Ovary (tissue), 10 donors: ENCODE measurements at places on chromosomes 1 and 21. TPM values are rescaled to one million over a fixed set of nuclear protein-coding genes. Genes with fewer than 3 reads are reported as not detected.

- no peak for DNase-seq
- H3K4me1 ChIP-seq = peaks cover 2% of the 10 kb centered on the region
- no peak overlapping the region for H3K27ac ChIP-seq
- no peaks in the 10 kb centered on the region for H3K36me3 ChIP-seq
- H3K4me3 ChIP-seq = no peak overlapping the region
Observed at GRCh38 chr1:22854688-22855565, 117.7 kb downstream of the LACTBL1 start.

DNA sequence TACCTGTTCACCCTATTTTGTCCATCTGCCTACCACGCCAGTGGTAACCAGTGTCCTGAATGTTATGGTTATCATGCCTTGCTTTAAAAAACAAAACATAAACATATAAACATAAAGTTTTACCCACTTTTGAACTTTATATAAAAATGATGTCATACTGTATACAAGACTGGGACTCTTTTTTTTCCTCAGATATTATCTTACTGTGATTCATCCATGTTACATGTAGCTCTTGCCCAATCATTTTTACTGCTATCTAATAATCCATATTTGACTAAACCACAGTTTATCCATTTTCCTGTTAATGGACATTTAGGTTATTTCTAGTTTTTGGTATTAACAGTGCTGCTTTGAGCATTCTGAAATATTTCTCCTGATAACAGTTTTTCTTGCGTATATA lies 78.8 kb downstream of the GPR161 start:
- no peak overlapping the region for H3K4me3 ChIP-seq
- no peak for DNase-seq
- no peaks in the 10 kb centered on the region for H3K27me3 ChIP-seq
- no peaks in the 10 kb centered on the region for H3K36me3 ChIP-seq

DNA sequence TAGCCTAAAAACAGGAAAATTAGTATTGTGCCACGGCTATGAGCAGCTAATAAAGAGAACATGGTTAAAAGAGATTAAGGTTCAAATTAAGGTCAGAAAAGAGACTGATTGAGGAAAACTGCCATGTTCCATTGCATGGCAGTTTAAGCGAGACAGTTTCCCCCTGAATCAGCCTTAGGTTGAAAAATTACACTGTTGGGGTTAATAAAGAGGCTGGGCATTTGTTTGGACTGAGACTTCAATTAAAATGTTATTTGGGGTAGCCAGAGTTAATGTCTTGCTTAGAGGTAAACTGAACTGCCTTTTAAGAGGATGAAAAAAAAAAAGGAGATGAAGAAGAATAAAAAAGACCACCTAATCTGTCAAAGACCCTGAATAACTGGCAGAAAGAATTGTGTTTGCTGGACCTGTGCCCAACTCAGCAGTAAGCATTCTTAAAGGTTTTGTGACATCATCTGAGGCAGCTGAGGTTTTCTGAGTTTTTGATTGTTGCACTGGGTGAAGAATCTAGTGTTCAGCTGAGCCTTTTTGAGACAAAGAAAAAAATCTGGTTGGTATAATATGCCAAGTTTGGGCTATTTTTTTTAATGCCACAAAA lies 17.7 kb upstream of the PROX1 start:
- no peak overlapping the region for H3K4me3 ChIP-seq
- no peak for DNase-seq
- no peaks in the 10 kb centered on the region for H3K4me1 ChIP-seq
- no peak overlapping the region for H3K27ac ChIP-seq

- no peak overlapping the region for H3K27ac ChIP-seq
- no peaks in the 10 kb centered on the region for H3K4me1 ChIP-seq
- H3K4me3 ChIP-seq = no peak overlapping the region
- H3K36me3 ChIP-seq = no peaks in the 10 kb centered on the region
Observed at GRCh38 chr1:33667386-33668282, 195.2 kb downstream of the ZSCAN20 start.

The AUNIP gene
- total RNA-seq = 0.45 TPM

DNA sequence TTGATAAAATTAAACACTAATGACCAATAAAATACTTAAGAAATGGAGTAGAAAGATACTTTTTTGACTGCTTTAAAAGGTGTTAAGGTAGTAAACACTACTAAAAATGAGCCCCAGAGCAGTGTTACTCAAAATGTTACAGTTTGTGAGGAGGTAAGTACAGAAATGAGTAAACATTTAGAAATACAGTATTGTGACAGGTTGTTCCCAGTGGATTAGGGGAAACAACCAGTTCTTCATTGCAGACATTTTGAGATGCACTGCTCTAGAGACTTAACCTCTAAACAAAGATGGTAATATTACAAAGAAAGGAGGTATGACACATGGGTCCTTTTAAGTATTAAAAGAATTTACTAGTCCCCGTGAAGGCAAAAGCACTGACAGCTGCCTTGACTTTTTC lies 12.7 kb downstream of the DHX9 start:
- H3K36me3 ChIP-seq = no peaks in the 10 kb centered on the region
- no peak overlapping the region for H3K27ac ChIP-seq
- peaks cover 2% of the 10 kb centered on the region for H3K4me1 ChIP-seq
- H3K27me3 ChIP-seq = no peaks in the 10 kb centered on the region
- no peak for DNase-seq

GRCh38 chr1:1487701-1488100 lies 16.1 kb downstream of the ATAD3B start:
- peaks cover 2% of the 10 kb centered on the region for H3K36me3 ChIP-seq
- H3K27ac ChIP-seq = no peak overlapping the region
- H3K4me3 ChIP-seq = no peak overlapping the region
- no peaks in the 10 kb centered on the region for H3K27me3 ChIP-seq
- no peak for DNase-seq

The F13B gene
- not detected for total RNA-seq

The LAMB3 gene
- total RNA-seq = 2.4 TPM

GRCh38 chr1:214404571-214405213 lies 123.7 kb downstream of the SMYD2 start:
- H3K4me3 ChIP-seq = no peak overlapping the region
- H3K4me1 ChIP-seq = no peaks in the 10 kb centered on the region

DNA sequence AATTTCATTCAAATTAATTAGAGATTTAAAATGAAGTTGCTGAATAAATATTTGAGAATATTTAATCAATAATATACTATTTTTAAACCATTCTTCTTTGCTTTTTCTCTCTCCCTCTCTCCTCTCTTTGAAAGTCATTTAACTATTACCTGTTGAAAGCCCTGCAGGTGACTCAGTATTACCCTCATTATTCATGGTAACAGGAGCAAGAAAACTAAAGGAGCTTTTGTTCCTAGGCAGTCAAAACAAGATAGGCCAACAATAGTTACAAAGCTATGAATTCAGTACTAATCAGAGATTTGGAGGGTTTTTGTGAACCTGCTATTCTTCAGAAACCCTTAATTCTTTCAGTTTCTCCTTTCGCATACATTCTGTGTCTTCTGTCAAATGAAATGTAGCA lies 721.3 kb upstream of the NCAM2 start:
- no peaks in the 10 kb centered on the region for H3K36me3 ChIP-seq
- no peaks in the 10 kb centered on the region for H3K4me1 ChIP-seq
- DNase-seq = no peak
- H3K4me3 ChIP-seq = no peak overlapping the region
- no peak overlapping the region for H3K27ac ChIP-seq

The CD1D gene
- total RNA-seq = 0.46 TPM

GRCh38 chr1:225581186-225581585 lies 71.7 kb downstream of the ENAH start:
- H3K4me3 ChIP-seq = no peak overlapping the region
- no peak for DNase-seq
- no peaks in the 10 kb centered on the region for H3K36me3 ChIP-seq
- peaks cover 11% of the 10 kb centered on the region for H3K4me1 ChIP-seq
- H3K27ac ChIP-seq = no peak overlapping the region

GRCh38 chr1:156002188-156002911 lies 18.4 kb downstream of the SSR2 start:
- no peaks in the 10 kb centered on the region for H3K27me3 ChIP-seq
- DNase-seq = no peak
- H3K4me1 ChIP-seq = no peaks in the 10 kb centered on the region
- no peak overlapping the region for H3K27ac ChIP-seq
- no peaks in the 10 kb centered on the region for H3K36me3 ChIP-seq

The ST6GALNAC5 gene
- 12.4 TPM for total RNA-seq

- peaks cover 18% of the 10 kb centered on the region for H3K27me3 ChIP-seq
- H3K27ac ChIP-seq = no peak overlapping the region
- no peak overlapping the region for H3K4me3 ChIP-seq
- no peak for DNase-seq
- no peaks in the 10 kb centered on the region for H3K4me1 ChIP-seq
- no peaks in the 10 kb centered on the region for H3K36me3 ChIP-seq
Observed at GRCh38 chr21:36709030-36709867, 10.3 kb downstream of the SIM2 start.

The LRRC53 gene
- not detected for total RNA-seq

DNA sequence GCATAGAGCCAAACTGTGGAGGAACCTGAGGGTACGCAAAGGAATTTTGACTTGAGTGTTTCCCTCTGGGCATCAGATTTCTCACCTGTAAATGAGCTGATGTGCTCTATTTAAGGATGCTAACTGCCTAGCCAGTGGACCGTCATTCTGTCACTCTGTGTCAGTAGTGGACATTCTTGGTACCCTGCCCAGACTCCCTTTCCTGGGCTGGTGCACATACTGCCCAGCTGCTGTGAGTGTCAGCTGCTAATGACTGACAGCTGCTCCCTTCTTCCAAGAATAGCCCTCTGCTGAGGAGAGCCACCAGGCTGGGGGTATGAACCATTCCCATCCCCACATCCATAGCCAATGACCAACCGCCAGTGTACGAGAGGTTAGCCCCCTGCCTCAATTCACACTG lies 193.1 kb upstream of the DAB1 start:
- no peaks in the 10 kb centered on the region for H3K36me3 ChIP-seq
- peaks cover 9% of the 10 kb centered on the region for H3K4me1 ChIP-seq
- no peak overlapping the region for H3K27ac ChIP-seq
- no peak overlapping the region for H3K4me3 ChIP-seq
- DNase-seq = no peak

DNA sequence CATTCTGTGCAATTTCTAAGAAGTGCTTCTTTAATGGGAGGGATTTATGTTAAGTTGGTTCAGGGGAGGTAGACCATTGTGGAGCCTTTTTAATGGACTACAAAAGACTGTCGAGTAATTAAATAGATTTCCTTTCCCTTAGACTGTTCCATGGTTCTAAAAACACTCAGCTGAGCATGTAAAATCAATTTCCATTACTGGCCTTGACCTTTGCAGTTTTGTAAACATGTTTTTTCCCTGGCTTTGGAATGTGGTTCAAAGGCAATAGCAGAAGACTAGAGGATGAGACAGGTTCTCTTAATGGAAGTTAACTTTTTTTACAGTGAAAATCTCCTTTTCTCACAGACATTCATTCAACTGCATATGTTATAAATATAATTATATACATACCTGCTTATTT lies 37.6 kb upstream of the BTG3 start:
- no peaks in the 10 kb centered on the region for H3K4me1 ChIP-seq
- H3K27ac ChIP-seq = no peak overlapping the region
- H3K27me3 ChIP-seq = no peaks in the 10 kb centered on the region
- H3K4me3 ChIP-seq = no peak overlapping the region

The CFHR3 gene
- total RNA-seq = 0.11 TPM

The MYCL gene
- 1.0 TPM for total RNA-seq

- no peaks in the 10 kb centered on the region for H3K27me3 ChIP-seq
- H3K4me3 ChIP-seq = no peak overlapping the region
- no peaks in the 10 kb centered on the region for H3K36me3 ChIP-seq
- DNase-seq = peak; percentile 88
- H3K4me1 ChIP-seq = peaks cover 10% of the 10 kb centered on the region
Observed at GRCh38 chr1:21939650-21940374, 2.7 kb upstream of the HSPG2 start.

DNA sequence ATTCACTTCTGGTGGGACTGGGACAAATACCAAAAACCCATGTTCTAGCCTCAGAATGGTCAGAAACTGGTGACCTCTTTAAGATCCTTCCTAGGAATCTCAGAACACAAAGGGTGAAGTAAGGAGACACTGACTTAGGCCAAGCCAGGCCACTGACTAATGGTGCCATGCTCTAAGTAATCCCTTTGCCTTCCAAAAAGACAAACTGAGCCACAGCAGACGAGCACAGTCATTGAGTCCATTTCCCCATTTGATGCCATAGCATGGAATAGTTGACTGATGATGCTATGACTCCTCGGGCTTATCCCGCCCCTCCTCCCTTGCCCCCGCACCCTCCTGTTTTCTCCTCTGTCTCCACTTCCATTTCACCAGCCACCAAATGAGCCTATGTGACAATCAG lies 145.8 kb upstream of the ZNF648 start:
- H3K4me1 ChIP-seq = peaks cover 19% of the 10 kb centered on the region
- no peak overlapping the region for H3K4me3 ChIP-seq
- no peaks in the 10 kb centered on the region for H3K36me3 ChIP-seq
- H3K27ac ChIP-seq = peak overlapping the region; percentile 86

GRCh38 chr1:212827171-212827776 lies 20.2 kb downstream of the SPATA45 start:
- H3K27me3 ChIP-seq = no peaks in the 10 kb centered on the region
- no peaks in the 10 kb centered on the region for H3K4me1 ChIP-seq
- H3K27ac ChIP-seq = no peak overlapping the region
- no peak for DNase-seq

- H3K4me3 ChIP-seq = no peak overlapping the region
- H3K4me1 ChIP-seq = peaks cover 40% of the 10 kb centered on the region
- H3K36me3 ChIP-seq = no peaks in the 10 kb centered on the region
- H3K27ac ChIP-seq = no peak overlapping the region
- DNase-seq = no peak
Observed at GRCh38 chr1:8412183-8412831, 94.4 kb downstream of the SLC45A1 start.

- H3K4me3 ChIP-seq = no peak overlapping the region
- DNase-seq = no peak
- no peaks in the 10 kb centered on the region for H3K36me3 ChIP-seq
- no peaks in the 10 kb centered on the region for H3K4me1 ChIP-seq
- H3K27ac ChIP-seq = no peak overlapping the region
Observed at GRCh38 chr1:93552741-93553455, 105.0 kb downstream of the FNBP1L start.

The UAP1 gene
- 49.3 TPM for total RNA-seq

GRCh38 chr1:98253145-98253544 lies 332.3 kb upstream of the DPYD start:
- H3K4me1 ChIP-seq = no peaks in the 10 kb centered on the region
- no peaks in the 10 kb centered on the region for H3K36me3 ChIP-seq
- H3K4me3 ChIP-seq = no peak overlapping the region
- H3K27ac ChIP-seq = no peak overlapping the region
- no peak for DNase-seq
- no peaks in the 10 kb centered on the region for H3K27me3 ChIP-seq

DNA sequence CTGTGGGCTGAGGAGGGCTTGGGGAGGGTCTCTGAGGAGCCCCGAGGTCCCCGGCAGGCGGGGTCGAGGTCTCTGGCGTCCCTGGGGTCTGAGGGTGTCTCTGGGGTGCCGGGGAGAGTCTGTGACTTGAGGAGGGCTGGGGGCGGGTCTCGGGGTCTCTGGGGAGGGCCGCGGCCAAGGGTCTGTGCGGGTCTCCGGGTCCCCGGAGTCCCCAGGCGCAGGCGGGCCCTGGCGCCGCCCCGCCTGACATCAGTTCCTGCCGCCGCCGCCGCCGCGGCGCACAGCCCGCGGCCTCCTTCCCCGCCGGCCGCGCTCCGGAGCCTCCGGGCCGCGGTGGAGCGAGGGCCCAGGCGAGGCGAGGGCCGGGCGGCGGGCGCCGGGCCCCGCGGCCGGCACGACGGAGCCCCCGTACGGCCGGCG lies at the start of gene PLEKHM2:
Gene PLEKHM2, plus strand, starts transcription at position 279 of the 420 bp plus-strand sequence. CDS start 239 bp downstream, outside the sequence.
- no peaks in the 10 kb centered on the region for H3K36me3 ChIP-seq
- H3K27ac ChIP-seq = peak within 1 kb of the TSS; percentile 92
- H3K4me3 ChIP-seq = peak within 1 kb of the TSS; percentile 96
- peak; percentile 63 for DNase-seq
